ENCODE measurements at places on chromosomes 3 and 15.

GRCh38 chr15:64044300-64045100 lies 1.8 kb downstream of the DAPK2 start:
- DNase-seq, result no peak

DNA sequence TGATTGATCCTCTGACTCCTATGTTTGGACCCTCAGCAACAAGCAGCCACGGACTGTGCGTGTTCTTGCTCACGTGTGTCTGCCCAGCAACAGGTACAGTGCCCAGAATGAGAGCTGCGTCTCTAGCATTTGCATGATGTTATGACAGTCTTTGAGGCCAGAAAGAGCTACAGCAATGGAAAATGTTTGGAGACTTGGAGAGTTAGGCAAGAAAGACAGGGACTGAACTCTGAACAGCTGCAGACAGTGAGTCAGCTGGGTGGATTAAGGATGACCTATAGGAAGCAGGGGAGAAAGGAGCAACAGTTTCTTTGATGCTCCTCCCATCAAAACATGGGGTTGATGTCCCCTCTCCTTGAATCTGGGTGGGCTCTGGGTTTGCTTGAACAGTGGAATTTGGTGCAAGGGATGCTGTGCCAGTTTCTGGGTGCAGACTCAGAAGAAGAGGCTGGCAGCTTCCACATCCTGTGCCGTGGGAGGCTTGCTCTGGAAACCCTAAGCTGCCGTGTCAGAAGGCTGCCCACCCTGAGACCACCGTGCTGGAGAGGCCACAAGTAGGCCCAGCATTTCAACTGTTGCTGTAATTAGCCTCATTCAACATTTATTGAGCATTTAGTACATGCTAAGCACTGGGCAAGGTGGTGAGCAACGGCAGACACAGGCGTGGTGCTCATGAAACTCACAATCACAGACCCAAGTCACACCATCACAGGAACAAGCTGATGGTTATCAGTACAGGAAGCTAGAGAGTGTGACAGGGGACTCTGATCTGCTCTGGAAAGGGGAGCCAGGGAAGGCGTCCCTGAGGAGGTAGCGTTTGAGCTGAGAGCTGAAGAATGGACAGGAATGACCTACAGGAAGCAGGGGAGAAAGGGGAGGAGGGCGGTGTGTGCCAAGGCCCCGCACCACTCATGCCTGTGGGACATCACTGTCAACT lies 21.7 kb downstream of the CCR9 start:
- no peak for DNase-seq

- DNase-seq, result no peak
These were observed 155.7 kb downstream of the SLCO3A1 start for GRCh38 chr15:92009162-92009561.

- no peak for DNase-seq
These were observed 225.6 kb upstream of the LMCD1 start for GRCh38 chr3:8276056-8276455.

DNA sequence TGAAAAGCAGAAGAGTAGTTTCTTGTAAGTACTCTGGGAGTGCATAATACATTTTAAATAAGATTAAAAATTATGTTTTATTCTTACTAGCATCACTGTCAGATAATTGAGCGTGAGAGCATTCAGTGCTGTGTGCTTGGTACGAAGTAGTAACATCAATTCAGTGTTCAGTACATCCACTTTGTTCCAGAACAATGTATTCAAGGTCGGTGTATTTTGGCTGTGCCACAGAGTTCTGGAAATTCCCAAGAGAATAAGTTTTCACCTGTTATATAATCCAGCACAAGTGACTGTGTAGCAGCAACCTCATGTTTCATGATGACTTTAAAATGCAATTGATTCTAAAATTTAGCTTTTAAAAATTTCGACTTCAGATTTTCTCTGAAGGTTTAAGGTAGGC lies 130.6 kb downstream of the IGF1R start:
- DNase-seq, result no peak

DNA sequence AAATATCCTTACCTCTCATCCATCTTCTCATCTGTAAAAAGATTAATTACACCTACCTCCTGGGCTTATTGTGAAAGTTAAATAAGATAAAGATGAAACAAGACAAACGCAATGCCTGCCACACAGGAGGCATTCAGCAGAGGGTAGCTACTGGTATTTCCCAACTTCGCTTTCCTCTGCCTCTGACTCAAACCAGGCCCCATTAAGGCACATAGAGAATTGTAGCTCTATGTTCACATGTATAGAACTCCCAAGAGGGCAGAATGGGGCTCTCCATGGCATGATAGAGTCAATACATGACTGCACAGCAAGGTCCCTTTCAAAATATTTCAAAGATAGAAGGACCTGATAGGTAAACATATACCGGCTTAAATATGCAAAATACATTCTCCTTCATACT lies 1.4 kb downstream of the LYSMD2 start:
- no peak for DNase-seq

DNA sequence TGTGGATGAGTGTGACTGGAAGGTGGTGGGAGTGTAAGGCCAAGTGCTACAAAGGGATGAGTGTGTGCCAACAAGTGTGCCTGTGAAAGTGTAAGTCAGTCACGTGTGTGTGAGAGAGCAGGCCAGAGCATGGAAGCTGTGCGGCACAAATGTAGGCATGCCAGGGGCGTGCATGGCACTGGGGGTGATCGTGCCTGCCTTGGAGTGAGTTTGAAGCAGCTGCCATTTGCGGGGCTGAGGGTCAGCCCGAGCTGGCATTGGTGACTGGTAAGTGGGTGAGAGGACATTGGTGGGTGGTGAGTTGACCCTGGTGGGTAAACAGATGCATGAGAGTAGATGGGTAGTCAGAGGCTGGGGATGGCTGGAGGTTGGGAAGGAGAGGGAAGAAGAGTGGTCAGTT lies 24.5 kb downstream of the CD276 start:
- no peak for DNase-seq

DNA sequence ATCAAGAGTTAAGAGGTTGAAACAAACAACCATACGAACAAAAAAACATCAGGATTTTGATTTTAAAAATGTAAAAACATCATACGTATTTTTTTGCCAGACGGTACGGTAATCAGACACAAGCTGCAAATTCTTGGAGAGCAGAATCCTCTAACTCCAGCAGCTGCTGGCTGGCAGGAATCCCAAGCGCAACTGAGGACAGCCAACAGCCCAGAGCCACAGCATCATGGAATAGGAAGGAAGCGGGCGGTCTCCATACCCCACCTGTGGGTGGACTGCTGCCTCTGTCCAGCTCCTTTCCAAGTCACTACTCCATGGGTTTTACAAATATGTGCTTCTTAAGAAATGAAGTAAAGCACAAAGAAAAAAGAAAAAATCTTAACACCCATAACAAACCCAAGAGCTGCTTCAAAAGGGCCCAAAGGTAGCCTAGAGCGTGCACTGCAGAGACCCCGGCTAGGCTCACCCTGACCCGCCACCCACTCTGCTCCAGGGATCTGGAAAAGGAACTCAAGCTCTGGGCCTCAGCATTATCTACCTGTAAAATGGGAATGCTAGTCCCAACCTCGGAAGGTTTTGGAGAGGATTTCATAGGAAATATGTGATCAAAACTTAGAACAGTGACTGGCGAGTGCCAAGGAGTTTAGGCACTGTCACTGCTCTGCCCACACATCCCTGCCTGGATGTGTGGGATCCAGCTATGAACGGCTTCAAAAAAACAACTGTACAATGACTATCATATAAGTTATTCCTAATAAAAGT lies 33.4 kb downstream of the ZXDC start:
- DNase-seq, result no peak

DNA sequence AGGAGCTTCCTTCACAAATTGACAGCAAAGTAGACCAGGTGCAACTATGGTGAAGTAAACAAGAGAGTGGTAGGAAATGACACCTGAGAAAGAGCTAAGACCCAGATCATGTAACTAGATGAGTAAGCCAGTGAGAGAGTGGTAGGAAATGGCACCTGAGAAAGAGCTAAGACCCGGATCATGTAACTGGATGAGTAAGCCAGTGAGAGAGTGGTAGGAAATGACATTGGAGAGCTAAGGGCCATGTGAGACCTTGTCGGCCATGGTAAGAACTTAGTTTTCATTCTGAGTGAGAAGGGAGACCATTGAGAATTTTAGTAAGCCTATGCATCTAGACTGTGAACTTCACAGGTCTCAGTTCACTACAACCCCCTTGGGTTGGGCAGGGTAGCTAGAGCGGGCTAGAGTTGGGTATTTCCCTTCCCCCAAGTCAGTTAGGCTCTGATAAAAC lies 5.4 kb upstream of the SENP7 start:
- no peak for DNase-seq

DNA sequence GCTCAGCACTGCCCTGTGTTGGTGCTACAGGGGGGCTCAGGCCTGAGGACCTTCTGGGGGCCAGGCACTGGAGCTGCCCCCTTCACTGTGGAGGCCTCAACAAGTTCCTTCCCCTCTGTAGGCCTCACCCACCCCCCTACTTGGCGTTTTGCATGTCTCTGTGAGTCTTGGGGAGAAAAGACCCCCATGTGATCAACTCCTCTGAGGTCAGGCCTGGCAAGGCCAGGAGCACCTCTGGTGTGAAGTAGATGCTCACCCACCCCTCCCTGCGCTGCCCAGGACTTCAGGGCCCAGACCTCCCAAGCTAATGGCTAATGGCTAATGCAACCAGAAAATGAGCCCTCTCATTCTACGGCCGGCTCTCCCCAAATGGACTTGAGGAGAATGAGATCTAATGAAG lies 34.2 kb upstream of the CHRNB4 start:
- DNase-seq, result no peak

DNA sequence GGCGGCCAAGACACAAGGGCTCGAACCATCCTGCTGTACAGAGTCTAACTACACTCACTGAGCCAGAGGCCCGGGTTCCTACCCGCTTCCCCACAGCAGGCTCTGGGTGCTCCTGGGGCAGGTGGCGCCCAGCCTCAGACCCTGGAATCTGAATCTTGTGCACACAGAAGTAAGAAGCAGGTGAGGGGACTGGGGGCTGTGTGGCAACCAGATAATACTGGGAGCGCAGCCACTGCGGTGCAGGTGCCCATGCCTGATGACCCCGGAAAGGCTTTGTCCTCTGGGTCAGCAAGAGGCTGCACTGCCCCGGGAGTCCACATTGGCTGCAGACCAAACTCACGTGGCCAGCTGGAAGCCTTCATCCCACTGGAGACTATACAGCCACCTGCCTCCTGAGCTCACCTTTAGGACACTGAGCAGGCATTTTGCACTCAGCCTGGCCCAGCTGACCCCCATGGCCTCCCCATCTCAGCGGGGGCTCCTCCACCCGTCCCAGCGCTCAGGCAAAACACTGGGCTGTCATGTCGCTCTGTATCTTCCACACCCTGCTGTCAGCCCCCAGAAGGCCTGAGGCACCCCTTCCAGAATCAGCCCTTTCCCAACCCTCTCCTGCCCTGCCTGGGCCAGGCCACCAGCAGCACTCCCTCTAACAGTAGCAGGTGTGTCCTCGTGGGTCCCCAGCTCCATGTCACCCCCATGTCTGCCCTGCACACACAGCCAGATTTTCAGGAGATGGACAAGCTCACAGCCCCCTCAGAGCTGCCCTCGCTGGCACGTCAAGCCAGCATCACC lies 101.0 kb upstream of the IQSEC1 start:
- DNase-seq, result no peak

DNA sequence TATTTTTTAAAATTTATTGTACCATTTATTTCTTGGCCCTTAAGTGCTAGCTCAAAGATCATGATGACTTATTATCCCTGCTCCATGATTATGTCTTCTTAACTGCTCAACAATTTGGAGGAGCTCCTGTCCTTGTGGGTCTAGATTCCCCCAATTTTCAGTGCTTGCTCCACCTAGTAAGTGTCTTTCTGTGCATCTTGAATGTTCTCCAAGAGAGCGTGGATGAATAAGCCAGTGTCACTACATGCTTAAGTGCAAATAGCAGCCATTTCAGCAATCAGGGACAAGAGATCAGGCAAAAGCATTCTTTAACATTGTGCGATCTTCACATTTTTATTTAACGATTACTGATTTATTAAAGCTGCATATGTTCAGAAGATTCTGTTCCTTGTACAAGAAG lies 99.4 kb downstream of the ALCAM start:
- no peak for DNase-seq

DNA sequence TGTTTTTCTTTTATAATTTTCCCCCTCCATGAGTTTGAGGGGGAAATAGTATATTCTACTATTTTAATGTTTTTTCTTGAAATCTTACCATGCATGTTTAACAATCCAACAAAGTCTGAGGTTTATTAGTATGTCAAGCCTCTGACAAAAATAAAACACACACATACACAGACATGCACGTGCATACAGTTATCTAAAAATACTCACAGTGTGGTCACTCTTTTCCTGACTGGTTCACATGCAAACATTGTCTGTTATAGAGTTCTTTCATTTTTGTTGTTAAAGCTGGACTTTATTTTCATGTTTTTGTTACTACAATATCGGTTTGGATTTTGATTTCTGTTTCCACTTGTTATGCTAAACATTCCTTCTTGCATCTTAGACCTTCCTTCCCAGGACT lies 236.6 kb downstream of the MFSD1 start:
- DNase-seq, result no peak

GRCh38 chr3:133944641-133945380 lies 49.1 kb upstream of the RAB6B start:
- no peak for DNase-seq

- no peak for DNase-seq
These were observed 15.8 kb downstream of the PATL2 start for GRCh38 chr15:44695294-44695693.

GRCh38 chr3:53384465-53385423 lies 37.4 kb upstream of the DCP1A start:
- DNase-seq, result no peak

Measured in activated naive CD8-positive, alpha-beta T cell treated with anti-CD3 and anti-CD28 coated beads, Interleukin-2, amount 50 U/mL, for 16 hours (primary cell).